ENCODE measurements at places on chromosomes 2 and 18.

GRCh38 chr18:14949800-14950664 is 202.1 kb downstream of the ANKRD30B start:
- DNase-seq: no peak

DNA sequence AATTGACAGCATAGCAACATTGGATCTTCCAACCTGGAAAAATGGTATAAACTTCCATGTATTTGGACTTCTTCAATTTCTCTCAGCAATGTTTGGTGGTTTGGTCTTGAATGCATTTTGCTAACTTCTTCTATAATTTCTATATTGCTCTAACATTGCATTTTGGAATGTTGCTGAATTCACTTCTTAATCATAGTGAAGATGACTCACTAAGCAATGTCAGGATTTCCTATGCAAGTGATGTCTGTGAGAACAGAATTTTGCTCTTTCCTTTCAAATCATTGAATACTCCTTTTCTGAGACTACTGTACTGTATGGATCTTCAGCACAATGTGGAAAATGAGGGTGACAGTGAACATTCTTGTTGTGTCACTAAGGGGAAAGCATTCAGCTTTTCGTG is 28.9 kb upstream of the CDH19 start:
- no peak for DNase-seq

DNA sequence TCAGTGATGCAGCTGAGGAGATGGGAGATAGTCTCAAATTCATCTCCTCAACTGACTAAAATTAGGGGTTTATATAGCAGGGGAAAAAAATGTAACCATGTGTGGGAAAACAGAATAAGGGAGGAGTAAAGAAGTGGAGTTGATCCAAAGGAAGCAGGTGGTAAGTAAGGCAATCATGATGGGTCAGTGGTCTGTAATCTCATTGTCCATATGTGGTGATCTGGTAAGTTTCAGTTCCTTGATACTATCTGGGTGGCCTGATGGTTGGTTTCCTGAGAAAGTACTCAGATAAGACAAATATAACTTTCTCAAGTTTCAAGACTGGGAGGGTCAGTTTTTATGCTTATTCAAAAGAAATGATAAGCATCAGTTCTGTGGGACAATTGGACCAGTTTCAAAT is 312.3 kb upstream of the KCNJ3 start:
- DNase-seq: no peak

DNA sequence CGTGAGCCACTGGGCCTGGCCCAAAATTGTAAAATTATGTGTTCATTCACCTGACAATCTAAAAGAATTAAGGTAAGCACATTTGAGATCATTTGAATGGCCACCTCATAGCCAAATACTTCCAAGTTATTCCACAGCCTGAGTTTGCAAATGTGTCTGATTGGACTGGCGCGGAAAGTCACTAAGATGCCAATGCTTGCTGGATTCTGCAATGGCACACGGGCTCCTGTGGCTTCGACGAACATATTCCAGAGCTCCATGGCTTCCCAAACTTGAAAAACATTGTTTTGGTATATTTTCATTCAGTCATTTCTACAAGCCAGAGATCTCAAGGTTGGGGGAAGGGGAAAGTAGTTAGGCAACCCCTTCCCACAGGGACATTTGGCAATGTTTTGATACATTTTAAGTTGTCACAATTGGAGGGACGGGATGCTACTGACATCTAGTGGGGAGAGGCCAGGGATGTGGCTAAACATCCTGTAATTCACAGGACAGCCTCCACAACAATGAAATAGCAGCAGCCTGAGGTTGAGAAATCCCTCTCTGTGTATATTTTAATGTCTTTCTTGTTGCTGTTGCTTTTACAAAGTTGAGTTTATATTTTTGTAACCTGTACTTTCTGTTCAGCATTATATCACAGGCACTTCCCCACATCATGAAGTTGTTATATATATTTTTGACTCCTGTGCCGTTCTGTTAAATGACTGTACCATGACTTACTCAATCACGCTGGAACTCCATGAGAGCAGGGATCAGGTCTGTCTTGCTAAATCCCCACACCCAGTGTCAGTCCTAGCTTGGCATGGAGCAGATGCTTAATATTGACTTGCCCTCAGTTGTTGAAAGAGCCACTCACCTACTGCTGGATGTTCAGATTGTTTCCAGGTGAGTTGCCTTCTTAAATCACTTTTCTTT is 56.9 kb downstream of the COL4A4 start:
- DNase-seq: peak; percentile 68

DNA sequence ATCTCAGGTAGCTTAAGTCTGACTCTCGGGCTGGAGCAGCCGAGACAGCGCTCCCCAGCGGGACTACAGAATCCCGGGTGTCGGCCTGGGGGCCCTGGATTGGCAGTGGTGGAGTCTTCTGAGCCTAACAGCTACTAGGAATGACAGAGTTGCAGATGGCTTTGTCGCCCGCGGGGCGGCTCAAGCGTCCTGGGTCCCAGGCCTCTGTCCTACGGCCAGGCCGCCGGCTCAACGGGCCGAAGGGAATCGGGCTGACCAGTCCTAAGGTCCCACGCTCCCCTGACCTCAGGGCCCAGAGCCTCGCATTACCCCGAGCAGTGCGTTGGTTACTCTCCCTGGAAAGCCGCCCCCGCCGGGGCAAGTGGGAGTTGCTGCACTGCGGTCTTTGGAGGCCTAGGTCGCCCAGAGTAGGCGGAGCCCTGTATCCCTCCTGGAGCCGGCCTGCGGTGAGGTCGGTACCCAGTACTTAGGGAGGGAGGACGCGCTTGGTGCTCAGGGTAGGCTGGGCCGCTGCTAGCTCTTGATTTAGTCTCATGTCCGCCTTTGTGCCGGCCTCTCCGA is 8.8 kb downstream of the SIX2 start:
- no peak for DNase-seq

- no peak for DNase-seq
These were observed 119.4 kb downstream of the TWIST2 start for GRCh38 chr2:238967031-238967977.

DNA sequence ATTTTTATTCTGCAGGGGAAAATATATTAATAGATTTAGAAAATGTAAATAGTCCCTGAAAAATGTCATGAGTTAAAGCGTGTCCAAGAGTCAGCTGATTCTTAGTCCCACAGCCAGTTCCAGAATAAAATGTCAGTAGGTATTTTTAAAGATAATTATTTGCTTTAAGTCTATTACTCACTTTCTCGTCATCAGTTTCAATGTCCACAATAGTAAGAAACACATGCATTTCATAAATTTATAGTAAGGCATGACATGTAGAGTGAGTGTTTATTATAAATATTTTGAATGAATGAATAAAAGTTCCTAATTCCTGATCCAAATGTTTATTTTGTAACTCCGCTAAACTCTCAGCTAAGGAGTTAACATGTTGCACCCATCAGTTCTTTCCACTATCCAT is 1044.0 kb upstream of the PIK3C3 start:
- DNase-seq: no peak

GRCh38 chr2:7024261-7024660 is 107.0 kb downstream of the RNF144A start:
- no peak for DNase-seq

DNA sequence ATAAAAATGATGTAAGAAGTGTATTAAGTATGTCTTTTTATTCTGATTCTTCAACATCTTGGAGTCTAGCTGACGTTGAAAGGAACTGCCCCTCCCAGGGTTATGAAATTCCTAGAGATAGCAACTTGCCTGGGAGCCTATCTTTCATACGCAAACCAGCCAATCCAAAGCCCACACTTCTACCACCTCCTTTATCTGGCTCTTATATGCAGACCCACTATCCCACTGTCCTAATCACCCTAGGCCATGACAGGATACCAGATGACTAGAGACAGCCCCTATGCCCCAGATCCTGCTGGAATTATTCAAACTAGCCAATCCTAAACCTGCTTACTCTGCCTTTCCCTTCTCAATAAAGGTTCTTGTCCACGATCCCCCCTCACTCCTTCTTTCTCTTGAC is 11.8 kb upstream of the CDC42EP3 start:
- no peak for DNase-seq

DNA sequence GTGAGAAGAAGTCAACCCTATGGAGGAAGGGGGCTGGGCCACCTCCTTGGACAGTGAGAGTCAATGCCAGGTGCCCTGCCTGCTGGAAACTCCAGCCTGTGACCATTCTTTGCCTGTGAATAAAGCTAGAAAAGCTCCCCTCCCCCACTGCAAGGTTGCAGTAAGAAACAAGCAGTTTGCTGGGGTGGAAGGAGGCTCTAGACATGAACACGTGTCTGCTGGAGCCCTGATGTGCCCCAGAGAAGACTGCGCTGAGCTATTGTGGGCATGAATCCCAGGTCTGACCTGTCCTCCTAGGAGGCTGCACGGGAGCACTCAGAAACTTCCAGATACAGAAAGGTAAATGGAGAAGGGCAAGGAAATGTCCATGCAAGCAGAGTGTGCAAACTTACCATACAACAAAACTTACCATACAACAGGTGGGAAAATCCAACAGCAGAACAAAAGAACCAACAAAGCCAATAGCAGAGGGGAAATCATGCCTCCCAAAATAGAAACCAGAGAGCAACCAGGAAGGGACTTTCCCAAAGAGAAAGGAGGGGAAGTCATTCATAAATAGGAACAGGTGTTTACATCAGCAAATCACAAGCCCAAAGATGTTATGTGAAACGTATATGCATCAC is 278.7 kb downstream of the BCL2 start:
- DNase-seq: no peak

DNA sequence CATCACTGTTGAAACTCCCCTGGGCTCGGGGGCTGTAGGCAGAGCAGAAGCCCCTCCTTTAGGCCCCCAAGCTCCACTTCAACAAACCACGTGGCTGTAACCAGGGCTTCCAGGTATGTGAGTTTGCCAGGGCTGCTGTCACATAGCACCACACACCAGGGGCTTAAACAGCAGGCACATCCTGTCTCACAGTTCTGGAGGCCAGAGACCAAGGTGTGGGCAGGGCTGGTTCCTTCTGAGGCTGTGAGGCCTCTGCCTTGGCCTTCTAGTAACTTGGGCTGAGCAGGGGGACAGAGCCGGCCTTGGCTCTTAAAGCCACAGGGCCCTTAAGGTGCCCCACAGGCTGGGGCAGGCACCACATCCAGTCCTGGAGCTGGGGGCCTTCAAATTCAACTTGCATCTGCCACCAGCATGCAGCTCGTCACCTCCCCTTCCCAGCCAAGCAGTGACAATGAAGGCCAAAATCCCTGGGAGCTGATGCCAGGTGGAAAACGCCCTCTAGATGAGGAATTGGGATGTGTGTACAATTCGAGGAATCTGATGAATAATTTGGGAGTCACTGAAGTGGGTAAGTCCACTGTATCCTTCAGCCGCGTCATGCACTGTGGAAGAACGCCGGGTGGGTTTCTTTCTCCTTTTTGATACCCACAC is 104.2 kb upstream of the ODC1 start:
- no peak for DNase-seq

- DNase-seq: no peak
These were observed 48.2 kb downstream of the AGAP1 start for GRCh38 chr2:235541838-235542549.
